ACHN (cell line): ENCODE measurements at places on chromosomes 1 and 21.

- no peak for DNase-seq
Measured at GRCh38 chr1:198125995-198126735, 30.6 kb upstream of the NEK7 start.

- DNase-seq, result peak; percentile 10
Measured at GRCh38 chr1:107076841-107077240, 20.4 kb downstream of the PRMT6 start.

DNA sequence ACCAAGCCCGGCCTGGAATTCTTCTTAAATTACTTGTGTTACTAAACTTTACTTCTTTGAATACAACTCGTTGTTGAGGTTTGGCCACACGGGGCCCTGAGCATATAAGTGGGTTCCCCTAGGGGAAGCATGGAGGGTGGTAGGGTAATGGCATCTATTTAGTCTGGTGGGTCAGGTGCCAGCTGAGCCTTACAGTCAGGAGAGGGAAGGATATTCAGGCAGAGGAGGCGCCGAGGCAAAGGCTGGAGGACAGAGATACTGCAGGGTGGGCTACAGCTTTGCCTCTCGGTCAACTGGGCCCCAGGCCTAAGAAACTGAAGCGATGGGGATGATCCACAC lies 424 bp upstream of the NECAP2 start:
- peak; percentile 2 for DNase-seq

DNA sequence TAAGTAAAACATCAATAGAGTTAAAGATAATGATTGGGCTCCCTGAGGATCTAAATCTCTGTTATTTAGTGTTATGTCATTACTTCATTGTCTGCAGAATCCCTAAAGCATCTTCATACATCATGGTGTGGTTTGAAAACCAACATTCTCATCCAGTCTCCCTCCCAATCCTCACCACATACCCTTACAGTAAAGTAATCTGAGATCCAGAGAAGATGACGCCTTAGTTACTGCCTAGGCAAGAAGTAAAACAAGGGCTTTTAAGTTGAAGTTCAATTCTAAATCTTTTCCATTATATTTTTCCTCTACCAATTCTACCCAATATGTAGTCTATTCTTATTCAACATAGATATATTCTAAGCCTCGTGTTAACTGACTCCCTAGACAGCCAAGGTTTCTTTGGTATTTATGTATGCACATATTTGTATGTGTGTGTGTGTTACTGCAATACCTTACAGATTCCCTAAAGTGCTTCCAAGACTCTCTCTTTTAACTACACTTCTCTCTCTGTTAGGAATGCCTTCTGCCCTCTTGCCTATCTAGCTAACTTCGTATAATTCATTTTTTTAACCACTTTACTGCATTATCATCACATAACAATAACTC lies 17.3 kb downstream of the DPH5 start:
- no peak for DNase-seq

- DNase-seq, result no peak
Measured at GRCh38 chr1:235865565-235866204, 1.0 kb downstream of the LYST start.

DNA sequence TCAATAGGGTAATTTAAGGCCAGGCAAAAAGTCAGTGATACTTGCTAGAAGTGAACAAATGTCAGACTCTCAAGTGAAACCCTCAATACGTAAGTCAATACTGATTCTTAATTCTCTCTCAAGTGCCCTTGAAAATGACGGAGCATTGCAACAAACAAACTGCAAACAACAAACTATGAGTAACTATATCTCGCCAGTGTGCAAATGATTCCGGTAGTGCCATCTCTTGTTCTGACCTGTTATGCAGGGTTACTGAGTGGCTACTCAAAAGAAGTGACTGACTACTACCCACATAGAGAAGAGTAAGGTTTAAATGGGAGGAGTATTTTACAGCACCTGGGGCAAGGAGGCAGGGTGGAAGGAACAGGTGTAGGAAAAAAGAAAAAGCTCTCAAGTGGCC lies 1.6 kb downstream of the SLC19A2 start:
- DNase-seq, result no peak

DNA sequence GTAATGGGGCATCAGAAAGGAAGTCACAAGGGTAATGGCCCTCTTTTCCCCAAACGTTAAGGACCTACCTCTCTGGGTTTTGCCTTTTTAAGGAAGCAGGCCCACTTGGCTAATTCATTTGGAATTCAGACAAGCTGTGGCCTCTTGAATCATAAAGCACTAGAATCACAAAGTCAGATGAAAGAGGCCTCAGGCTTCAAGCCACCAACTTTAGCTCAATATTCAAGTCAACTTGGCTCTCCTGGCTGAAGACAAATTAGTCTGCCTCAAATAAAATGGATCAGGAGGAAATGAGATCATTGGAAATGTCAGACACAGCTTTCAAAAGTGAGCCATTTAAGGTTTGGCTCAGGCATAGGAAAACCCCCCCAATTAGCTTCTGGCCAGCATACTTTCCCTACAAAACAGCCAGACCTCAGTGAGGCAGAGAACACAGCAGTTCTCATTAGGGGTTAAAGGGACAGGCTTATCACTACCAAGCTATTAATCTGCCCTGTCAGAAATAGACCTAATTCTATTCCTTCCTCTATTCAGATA lies 34.3 kb downstream of the SLC35D1 start:
- no peak for DNase-seq

DNA sequence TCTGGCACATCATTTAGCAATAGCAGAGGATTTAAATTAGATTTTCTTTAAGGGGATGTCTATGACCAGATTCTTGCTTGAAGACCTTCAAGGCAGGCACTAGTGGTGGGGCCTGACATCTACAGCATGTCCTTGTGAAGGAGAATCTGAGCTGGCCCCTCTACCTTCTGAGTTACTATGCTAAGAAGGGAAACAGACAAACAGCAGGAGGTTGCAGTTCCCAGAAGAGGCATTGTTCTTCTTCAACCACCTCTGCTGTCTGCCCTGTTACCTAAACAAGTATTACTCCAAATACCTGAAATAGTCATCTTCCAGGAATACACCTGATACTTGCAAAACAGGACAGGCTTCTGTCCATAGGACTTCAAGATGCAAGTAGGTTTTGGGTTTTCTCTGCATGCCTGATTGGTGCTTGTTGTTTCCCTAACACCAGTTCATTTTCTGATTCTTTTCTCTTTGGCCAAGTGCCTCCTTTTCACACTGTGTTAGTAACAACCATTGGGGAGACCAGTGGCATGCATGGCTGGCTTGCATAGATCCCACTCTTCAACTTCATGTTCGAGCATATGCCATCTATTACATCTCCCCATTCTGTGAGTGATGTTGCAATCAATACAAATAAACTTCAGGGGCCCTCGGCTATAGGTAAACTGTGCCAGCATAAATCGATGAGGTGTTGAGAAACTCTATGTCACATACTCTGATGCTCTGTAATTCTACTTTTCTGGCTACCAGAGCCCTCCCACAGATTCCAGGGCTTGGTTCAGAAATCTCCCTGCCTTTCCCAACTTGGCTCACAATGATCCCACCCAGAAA lies 93.0 kb upstream of the DUSP10 start:
- no peak for DNase-seq

- no peak for DNase-seq
Measured at GRCh38 chr1:62722796-62723195, 34.6 kb upstream of the DOCK7 start.

GRCh38 chr1:2355373-2356261 lies 35.7 kb downstream of the MORN1 start:
- DNase-seq, result no peak

DNA sequence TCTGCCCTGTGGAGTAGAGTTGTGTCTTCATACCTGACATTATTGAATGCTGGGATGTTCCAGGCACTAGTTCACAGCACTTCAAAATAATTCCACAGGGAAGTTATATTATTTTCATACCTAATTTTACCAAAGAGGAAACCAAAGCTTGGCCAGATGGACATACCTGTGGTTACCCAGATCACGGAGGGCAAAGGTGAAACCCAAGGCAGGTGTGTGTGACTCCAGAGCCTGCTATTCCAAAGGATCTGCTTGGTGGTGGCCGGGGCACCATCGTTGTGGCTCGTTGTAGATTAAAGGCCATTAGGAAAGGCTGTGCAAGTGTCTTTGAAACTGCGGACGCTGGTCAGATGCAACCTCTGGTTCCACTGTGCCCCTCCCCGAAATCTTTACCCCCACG lies 108.6 kb downstream of the ZBTB18 start:
- DNase-seq, result no peak

GRCh38 chr1:242017580-242018233 lies 18.8 kb upstream of the MAP1LC3C start:
- peak; percentile 71 for DNase-seq

GRCh38 chr1:6330410-6330911 lies 63.1 kb downstream of the ACOT7 start:
- no peak for DNase-seq

GRCh38 chr1:205658943-205659581 lies 21.2 kb downstream of the SLC45A3 start:
- peak; percentile 71 for DNase-seq

GRCh38 chr1:196951711-196952394 lies 8.3 kb downstream of the CFHR2 start:
- DNase-seq, result no peak

- peak; percentile 59 for DNase-seq
Measured at GRCh38 chr21:14995695-14996490, 68.9 kb downstream of the NRIP1 start.
